A549 treated with RU486 at 1 μM for 4 hours (cell line): ENCODE measurements at places on chromosomes 5 and 9. TPM values are rescaled to one million over a fixed set of nuclear protein-coding genes. Genes with fewer than 3 reads are reported as not detected.

Gene MAP1B
- 25.5 to 57.1 TPM (median 43.2 TPM) in 5 replicates for total RNA-seq

Gene FOXD4L3
- total RNA-seq: 0.07 to 0.29 TPM (median 0.09 TPM) in 5 replicates

Gene ZDHHC12
- total RNA-seq: 55.5 to 94.9 TPM (median 86.5 TPM) in 5 replicates

Gene GRM6
- total RNA-seq: not detected in 5 replicates

Gene MARCOL
- not detected in 5 replicates for total RNA-seq

Gene GMCL2
- total RNA-seq: not detected in 5 replicates

Gene PCDHA7
- 0.05 to 0.15 TPM (median 0.11 TPM) in 4 of 5 replicates, not detected in the other for total RNA-seq

Gene ENC1
- total RNA-seq: 10.8 to 12.1 TPM (median 11.2 TPM) in 5 replicates

Gene KIF24
- total RNA-seq: 3.3 to 3.7 TPM (median 3.5 TPM) in 5 replicates

Gene KLF4
- total RNA-seq: 14.5 to 18.1 TPM (median 17.0 TPM) in 5 replicates

Gene UBE2QL1
- total RNA-seq: 0.10 to 0.18 TPM (median 0.15 TPM) in 5 replicates

Gene PRDM9
- total RNA-seq: not detected in 5 replicates

Gene GPBP1
- 27.3 to 51.2 TPM (median 38.8 TPM) in 5 replicates for total RNA-seq

Gene TMEM215
- total RNA-seq: not detected in 5 replicates

Gene TMC1
- total RNA-seq: 0.20 to 0.45 TPM in 2 of 5 replicates, not detected in the others

Gene ROPN1L
- total RNA-seq: 1.1 to 2.7 TPM (median 2.1 TPM) in 5 replicates

Gene SLC6A7
- total RNA-seq: 0.03 TPM in 3 of 5 replicates, not detected in the others

Gene N4BP3
- total RNA-seq: 1.1 to 1.4 TPM (median 1.3 TPM) in 5 replicates
